Metanephros (tissue), 2 donors: ENCODE measurements at places on chromosomes 3 and 15. TPM values are rescaled to one million over a fixed set of nuclear protein-coding genes. Genes with fewer than 3 reads are reported as not detected.

FES gene
- 52.4 TPM for total RNA-seq

BTBD1 gene
- total RNA-seq: 88.0 TPM

MUC4 gene
- 0.47 TPM for total RNA-seq

MCF2L2 gene
- 0.53 TPM for total RNA-seq

SNRK gene
- 83.8 TPM for total RNA-seq

POTEB gene
- not detected for total RNA-seq

PLCH1 gene
- 8.1 TPM for total RNA-seq

GOLGA6L10 gene
- total RNA-seq: 7.0 TPM

ATP13A5 gene
- not detected for total RNA-seq

CADPS gene
- 5.4 TPM for total RNA-seq

C3orf33 gene
- 6.7 TPM for total RNA-seq

PRSS50 gene
- 0.99 TPM for total RNA-seq

CFAP20DC gene
- 3.3 TPM for total RNA-seq

SLC22A13 gene
- 6.1 TPM for total RNA-seq

SEMA7A gene
- total RNA-seq: 6.2 TPM

SLC9C1 gene
- 1.5 TPM for total RNA-seq

DPPA4 gene
- total RNA-seq: 6.1 TPM

PRKCD gene
- total RNA-seq: 11.7 TPM

CHRNA7 gene
- 5.0 TPM for total RNA-seq

NEK4 gene
- total RNA-seq: 34.4 TPM

MYO1E gene
- total RNA-seq: 89.9 TPM

CHRM5 gene
- not detected for total RNA-seq

TMC3 gene
- total RNA-seq: not detected

SPATA12 gene
- total RNA-seq: not detected

GAP43 gene
- 1.1 TPM for total RNA-seq

PCOLCE2 gene
- 6.0 TPM for total RNA-seq

GOLGA8Q gene
- total RNA-seq: 1.3 TPM

ADGRG7 gene
- not detected for total RNA-seq
